A549 treated with Hydrocortisone at 1 μM for 4 hours (cell line): ENCODE measurements at places on chromosomes 4 and X. TPM values are rescaled to one million over a fixed set of nuclear protein-coding genes. Genes with fewer than 3 reads are reported as not detected.

Gene RAPGEF2
- 7.3 to 15.7 TPM (median 12.6 TPM) in 5 replicates for total RNA-seq

Gene TLR7
- not detected in 5 replicates for total RNA-seq

Gene MAGEB2
- total RNA-seq: not detected in 5 replicates

Gene SERTM2
- total RNA-seq: not detected in 5 replicates

Gene IL15
- total RNA-seq: 11.6 to 15.4 TPM (median 13.9 TPM) in 5 replicates

Gene GSTCD
- total RNA-seq: 4.7 to 7.6 TPM (median 6.0 TPM) in 5 replicates
